ENCODE measurements at places on chromosomes 11 and 22.

DNA sequence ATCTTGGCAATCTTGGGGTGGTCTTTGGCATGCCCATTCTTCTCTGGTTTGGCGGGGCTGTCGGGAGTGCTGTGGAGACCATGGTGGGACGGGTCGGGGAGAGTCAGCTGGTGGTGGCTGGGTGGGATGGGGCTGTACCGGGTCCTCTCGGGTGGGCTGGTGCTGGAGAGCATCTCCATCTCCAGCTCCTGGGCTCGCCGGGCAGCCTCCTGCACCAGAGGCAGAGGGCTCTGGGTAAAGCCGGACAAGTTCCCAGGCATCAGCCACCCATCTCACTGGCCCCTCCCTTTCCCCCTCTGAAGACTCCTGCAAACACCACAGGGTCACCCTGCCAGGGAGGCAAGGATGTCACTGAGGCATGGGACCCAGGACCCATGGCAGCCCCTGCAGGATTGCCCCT is 25.1 kb downstream of the ANKK1 start:
- no peak for DNase-seq

DNA sequence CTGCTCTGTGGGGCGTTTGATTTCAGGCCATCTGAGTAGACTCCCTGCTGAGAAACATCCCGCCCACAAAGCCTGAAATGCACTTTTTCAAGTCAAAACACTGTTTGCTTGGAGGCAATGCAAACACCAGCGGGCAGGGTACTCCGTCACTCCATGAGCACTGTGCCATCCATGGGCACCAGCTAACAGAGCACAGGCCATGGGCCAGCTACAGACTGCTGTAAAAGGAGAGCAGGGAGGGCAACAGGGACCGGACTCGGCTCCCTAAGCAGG is 16.6 kb upstream of the EFCAB6 start:
- DNase-seq, result no peak

DNA sequence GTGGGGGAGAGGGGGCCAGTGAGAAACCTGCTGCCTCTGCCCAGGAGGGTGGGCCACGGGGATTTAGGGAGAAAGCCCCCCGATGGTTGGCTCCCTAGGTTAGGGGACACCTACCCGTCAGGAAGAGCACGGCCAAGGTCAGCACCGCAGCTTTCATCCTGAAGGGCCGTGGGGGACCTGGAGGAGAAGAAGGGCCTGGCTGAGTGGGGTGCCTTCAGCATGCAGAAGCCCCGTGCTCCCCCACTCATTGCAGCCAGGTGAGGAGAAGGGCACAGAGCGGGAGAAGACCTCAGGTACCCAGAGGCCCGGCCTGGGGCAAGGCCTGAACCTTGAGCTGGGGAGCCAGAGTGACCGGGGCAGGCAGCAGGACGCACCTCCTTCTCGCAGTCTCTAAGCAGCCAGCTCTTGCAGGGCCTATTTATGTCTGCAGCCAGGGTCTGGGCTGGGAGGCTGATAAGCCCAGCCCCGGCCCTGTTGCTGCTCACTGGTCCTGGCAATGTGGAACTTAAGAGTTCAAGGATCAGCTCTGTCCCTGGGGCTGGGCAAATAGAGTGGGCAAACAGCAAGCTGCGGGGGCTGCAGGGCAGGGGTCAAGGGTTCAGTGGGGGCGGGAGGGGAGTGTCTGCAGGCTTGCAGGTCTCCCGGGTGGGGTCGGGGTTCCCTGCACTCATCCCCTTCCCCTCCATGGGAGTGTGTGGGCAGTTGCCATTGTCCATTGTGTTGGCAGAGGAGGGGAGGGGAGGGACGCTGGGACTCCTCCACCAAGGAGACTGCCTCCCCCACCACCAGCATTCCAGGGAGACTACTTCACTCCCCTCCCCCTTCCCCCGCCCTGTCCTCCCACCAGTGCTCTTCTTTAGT is at the start of gene APOA1:
Gene APOA1 (minus strand): TSS at position 392 of the 861 bp plus-strand sequence. CDS start 235 bp downstream, at position 157.
- DNase-seq, result no peak

DNA sequence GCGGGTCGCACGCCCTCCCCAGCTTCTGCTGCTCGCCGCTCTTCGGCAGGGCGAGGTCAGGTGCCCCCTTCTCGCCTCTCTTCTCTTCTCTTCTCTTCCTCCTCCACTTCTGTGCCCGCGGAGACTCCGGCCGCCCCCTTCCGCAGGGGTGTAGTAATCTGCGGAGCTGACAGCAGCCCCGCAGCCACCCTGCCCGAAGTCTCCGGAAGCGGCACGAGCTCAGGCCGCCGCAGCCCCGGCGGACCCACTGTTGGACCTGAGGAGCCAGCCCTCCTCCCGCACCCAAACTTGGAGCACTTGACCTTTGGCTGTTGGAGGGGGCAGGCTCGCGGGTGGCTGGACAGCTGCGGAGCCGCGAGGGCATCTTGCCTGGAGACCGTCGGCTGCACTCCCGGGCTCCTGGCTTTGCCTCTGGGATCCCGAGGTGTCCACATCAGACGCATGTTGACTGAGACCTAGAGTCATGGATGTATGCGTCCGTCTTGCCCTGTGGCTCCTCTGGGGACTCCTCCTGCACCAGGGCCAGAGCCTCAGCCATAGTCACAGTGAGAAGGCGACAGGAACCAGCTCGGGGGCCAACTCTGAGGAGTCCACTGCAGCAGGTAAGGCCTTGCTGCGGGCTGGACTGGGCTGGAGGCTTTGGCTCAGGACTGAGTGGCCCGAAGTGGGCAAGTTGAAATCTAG is 486 bp downstream of the STIM1 start:
- DNase-seq, result peak; percentile 53

- DNase-seq, result peak; percentile 68
Measured at GRCh38 chr11:62499944-62500649, 46.5 kb downstream of the AHNAK start.
